CD4-positive, alpha-beta T cell treated with Interleukin-15 for 1 hour (primary cell): ENCODE measurements at places on chromosomes 3 and 15.

- DNase-seq: no peak
Measured at GRCh38 chr3:134707908-134708597, 57.2 kb upstream of the KY start.

GRCh38 chr3:113165841-113166240 lies 45.5 kb upstream of the BOC start:
- DNase-seq: no peak

DNA sequence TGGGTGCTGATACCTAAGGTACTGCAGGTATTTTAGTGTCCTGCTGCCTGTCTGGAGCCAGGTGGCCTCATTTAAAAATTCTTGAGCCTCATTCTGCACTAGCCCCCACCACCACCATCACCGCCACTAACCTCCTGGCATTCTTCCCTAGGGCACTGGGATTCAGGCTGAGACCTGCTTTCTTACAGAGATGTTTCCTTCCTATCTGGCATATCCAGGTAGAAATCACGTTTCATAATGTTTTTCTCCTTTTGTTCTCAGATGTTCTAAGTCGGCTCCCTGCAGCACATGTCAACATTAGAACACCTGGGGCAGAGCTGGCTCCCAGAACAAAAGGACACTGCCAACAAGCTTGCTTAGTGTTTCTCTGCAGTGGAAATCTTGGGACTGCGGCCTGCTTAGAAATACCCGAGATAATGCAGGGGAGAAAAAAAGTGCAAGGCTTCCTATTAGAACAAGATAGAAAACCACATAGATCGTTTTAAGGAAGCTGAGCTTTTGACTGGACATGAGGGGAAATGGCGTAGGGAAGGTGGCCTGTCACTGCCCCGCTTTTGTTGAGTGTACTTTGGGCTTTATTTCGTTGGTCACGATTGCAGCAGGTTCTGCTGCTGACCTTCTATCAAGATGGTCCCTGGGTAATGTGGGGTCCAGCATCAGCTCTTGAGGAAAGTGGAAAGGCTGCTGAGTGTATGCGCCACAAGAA lies 59.6 kb upstream of the PPARG start:
- no peak for DNase-seq

GRCh38 chr15:51244423-51244869 lies 94.0 kb downstream of the CYP19A1 start:
- DNase-seq: no peak

DNA sequence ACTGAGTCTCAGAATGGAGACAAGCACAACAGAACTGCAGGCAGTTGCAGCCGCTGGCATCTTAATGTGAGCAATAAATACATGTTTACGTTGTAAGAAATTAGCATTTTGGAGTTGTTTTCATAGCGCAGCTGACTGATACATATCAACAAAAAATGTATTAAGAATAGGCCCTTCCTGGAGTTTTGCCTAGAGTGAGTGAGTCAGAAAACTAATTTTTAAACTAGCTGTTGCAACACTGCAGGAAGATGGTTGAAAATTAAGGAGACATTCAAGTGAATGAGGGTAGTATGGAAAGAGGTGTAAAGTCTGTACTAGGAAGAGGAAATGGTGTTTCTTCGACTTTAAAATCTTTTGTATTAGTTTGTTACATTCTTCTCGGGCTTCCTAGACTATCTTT lies 39.6 kb upstream of the TIMP4 start:
- no peak for DNase-seq

DNA sequence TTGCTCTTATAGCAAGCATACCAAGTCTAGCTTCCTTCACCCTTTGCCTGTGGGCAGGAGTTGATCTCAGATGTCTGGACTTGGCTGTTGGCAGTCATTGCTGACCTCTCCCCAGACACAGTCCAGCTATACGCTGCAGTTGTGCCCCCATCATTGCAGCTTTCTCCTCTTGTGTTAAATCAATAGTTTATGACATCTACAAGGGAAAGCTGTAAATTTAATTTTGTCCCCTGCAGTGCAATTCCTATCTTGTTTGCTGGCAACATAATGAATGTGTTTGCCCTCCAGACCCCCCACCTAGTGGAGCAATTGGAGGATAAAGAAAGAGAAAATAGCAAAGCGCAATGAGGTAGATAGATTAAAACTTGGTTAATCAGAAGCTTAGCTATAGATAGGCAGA lies 280.2 kb downstream of the LSAMP start:
- no peak for DNase-seq

- no peak for DNase-seq
Measured at GRCh38 chr15:80585544-80586018, 109.5 kb upstream of the ABHD17C start.
